ENCODE measurements at places on chromosomes 7 and 10.

DNA sequence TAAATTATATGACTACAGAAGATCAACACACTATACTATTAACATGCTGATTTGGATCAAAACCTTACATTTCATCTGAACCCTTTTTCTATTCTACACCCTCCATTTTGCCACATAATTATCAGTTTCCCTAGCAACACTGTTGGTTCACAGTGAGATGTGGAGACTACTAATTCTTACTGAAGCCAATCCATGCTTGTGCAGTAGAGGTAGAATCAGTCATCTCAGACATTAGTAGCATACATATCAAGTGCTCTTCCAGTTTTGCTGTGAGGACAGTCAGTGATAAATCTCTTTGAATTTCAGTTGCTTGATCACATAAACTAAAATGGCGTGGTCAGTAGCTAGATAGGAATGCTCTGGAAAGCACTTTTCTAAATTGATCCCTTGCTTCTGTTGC lies 70.3 kb downstream of the PON1 start:
- DNase-seq: no peak

GRCh38 chr7:94133460-94133859 lies 129.3 kb upstream of the BET1 start:
- DNase-seq: no peak

DNA sequence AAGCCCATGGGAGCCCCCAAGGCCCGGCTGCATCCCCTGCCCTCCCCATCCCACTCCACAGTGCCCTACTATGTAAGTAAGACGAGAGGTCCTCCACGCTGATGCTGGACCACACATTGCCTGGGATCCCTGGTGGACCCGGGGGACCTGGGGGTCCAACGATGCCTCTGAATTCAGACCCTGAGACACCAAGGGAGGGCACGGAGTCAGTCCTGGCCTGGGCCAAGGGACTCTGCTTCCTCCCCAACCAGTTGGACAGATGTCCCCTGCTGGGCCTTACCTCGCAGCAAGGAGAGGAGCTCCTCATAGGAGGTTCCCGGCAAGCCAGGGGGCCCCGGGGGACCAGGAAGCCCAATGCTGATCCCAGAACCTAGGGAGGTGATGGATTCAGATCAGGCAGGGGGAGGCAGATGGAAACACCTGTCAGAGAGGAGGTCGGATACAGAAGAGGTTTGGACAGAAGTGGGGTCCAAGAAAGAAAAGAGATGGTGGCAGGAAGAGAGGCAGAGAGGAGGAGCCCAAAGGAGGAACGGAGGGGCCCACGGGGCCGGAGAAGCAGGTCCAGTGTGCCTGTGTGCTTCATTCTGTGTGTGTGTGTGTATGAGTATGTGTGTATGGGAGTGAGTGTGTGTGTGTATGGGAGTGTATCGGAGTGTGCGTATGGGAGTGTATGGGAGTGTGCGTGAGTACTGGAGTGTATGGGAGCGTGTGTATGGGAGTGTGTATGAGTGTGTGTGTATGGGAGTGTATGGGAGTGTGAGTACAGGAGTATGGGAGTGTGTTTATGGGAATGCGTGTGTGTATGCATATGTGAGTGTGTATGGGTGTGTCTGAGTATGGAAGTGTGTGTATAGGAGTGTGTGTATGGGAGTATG lies 50.2 kb downstream of the COL17A1 start:
- no peak for DNase-seq

DNA sequence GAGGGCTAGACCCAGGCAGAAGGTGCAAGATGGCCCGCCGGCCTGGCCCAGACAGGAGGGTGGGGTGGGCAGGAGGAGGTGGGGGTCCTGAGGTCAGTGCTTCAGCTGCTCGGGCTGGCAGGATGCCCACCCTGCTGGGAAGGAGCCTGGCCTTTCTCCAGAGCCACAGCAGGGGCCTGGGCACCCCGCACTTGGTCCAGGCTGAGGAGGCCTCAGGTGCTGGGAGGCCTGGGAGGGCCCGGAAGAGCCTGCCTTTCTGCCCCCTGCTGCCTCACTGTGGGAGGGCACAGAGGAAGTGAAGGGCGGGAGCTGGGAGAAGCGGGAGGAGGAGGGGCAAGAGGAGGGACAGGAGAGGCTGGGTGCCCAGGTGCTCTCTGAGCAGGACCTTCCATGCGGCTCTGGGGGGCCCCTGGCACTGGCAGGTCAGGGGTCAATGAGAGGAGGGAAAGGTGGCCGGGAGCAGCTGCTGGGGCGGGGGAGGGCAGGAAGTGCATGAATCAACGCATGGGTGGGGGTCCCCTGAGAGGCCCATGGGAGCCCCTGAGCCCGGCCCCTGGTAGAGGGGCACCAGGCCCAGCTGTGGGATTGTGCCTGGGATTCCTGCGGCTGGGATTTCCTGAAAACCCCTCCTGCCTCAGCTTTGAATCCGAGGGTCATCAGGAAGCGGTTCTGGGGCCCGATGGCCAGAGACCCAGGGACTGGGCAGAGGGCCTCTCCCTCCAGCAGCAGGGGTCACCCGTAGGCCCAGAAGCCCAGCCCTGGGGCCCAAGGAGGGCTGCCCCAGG lies 49.9 kb downstream of the PWWP2B start:
- DNase-seq: no peak

DNA sequence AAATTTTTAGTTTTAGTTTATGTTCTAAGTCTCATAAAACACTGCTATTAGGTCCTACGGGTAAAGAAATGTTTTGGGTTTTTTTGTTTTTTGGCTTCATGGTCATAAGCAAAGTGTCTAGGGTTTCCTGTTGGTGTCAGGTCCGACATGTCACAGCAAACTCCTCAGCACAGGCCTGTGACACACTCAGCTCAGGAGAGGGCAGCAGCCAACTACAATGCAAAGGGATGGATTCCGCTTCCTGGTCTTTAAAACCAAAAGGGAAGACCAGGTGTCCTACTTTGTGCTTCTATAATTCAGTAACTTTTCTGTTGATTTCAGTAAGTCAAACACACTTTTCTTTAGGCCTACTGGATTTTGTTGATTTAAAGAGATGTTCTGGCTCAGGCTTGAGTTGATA lies 83.8 kb upstream of the MACROH2A2 start:
- no peak for DNase-seq

DNA sequence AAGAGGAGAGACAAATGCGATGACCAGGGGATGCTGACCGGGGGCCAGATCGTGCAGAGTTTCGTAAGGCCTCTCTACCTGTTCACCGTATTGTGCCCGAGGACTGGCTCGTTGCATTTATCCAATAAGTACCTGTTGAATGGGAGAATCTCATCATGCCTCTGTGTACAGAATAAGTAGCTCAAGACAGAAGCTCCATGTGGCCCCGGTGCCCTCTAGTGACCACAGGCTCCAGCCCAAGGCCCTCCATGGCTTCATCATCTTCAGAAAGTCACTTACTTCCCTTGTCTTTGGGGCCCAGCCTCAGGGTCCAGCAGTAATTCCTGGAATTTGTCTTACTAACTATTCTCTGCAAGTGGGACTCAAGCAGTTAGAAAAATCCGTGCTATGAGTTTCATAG lies 151.0 kb downstream of the CHN2 start:
- DNase-seq: no peak

DNA sequence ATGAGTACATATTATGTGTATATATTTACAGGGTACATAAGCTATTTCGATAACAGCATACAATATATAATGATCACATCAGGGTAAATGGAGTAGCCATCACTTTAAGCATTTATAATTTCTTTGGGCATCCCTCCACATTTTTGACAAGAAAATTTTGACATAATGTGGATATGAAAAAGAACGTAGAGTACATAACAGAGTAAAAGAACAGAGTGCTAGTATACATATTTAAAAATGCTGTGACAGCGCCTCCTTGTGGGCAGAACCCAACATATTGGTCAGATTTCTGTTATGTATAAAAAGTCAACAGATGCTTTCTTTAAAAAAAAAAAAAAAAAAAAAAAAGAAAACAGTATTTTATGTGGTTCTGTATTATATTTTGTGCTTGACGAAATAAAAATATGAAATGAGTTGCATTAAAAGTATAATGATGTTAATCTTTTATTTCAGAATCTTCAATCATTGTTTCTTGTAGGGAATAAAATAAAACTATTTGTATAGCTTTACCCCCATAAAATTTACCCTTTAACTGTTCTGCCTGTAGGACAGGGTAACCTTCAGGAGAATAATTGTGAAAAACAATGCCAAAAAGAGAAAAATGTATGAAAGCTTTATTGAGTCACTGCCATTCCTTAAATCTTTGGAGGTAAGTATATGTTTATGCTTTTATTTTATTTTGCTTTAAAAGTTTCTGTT lies 18.3 kb upstream of the HBP1 start:
- no peak for DNase-seq

GRCh38 chr10:9800571-9800970 lies 1217.1 kb upstream of the CELF2 start:
- no peak for DNase-seq

GRCh38 chr7:28573059-28573553 lies 160.8 kb downstream of the CREB5 start:
- DNase-seq: no peak

GRCh38 chr10:55001422-55001821 lies 200.4 kb upstream of the PCDH15 start:
- DNase-seq: no peak

- no peak for DNase-seq
Observed at GRCh38 chr10:93346694-93347093, 135.4 kb downstream of the MYOF start.

DNA sequence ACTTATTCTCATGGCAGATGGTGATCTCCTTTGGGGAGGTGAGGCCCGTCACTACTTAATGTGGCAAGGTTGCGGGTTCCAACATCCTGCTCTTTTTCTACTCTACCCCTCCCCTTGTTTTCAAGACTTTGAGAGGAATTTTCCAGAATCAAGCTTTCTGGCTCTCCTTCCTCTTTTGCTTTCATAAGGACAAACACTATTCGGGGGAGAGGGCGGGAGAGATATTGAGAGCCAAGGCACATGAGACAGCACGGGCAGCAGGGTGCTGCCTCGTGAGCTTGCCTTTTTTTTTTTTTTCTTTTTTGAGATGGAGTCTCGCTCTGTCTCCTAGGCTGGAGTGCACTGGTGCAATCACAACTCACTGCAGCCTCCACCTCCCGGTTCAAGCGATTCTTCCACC lies 6.9 kb upstream of the PFKFB3 start:
- no peak for DNase-seq

GRCh38 chr7:50714857-50715256 lies 67.8 kb downstream of the GRB10 start:
- DNase-seq: no peak

DNA sequence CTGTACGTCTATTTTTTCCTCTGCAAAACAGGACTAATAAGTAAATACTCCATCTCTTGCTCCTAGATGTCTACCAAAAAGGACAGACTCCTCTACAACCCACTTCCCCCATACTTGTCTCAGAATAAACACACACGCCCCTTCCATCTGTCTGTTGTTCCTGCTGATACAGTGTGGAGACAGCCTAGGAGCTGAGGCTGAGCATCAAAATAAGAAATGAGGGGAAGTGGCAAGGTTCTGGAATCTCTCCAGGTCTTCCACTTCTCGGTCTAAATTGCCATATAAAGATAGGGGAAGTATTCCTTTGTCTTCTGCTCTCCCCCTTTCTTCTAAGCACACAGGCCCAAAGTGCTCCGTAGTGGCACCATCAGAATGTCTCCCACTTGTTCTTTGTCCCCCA lies 30.8 kb upstream of the VSIR start:
- no peak for DNase-seq

DNA sequence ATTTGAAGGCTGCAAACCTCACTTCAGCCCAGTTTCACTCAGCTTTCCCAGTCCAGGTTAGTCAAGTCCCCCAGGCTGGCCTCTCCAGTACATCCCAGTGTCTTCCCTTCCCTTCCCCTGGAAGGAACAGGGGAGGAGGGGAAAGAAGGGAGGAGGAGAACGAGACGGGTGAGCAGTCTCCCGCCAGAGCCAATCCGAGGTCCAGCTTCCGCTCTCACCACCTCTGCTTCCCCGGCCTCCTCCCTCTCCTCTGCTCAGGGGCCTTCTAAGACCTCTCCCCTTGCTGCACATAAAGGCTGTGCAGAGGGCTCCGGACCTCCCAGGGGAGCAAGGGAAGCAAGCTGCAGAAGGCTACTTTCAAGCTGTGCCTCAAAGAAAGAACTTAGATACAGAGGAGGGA lies 4.1 kb downstream of the ATG9B start:
- no peak for DNase-seq

- DNase-seq: no peak
Observed at GRCh38 chr7:601595-602340, 82.1 kb upstream of the PDGFA start.

- DNase-seq: no peak
Observed at GRCh38 chr7:143181349-143181748, 1.9 kb upstream of the TAS2R39 start.
